Activated CD4-positive, alpha-beta T cell treated with anti-CD3 and anti-CD28 coated beads, Interleukin-2, amount 50 U/mL, for 4 hours (primary cell): ENCODE measurements at places on chromosomes 1 and 21.

GRCh38 chr1:42490237-42490636 lies 27.2 kb downstream of the CCDC30 start:
- DNase-seq: no peak

- DNase-seq: no peak
Measured at GRCh38 chr1:56258371-56258770, 321.0 kb downstream of the PLPP3 start.

GRCh38 chr21:45932922-45933502 lies 48.6 kb upstream of the COL6A1 start:
- no peak for DNase-seq

- DNase-seq: no peak
Measured at GRCh38 chr1:100397681-100398080, 45.4 kb downstream of the CDC14A start.

- DNase-seq: no peak
Measured at GRCh38 chr1:43530483-43531106, at the start of gene PTPRF. Gene PTPRF (plus strand): TSS chr1:43530883. CDS start chr1:43545076, 14,193 bp downstream.

- no peak for DNase-seq
Measured at GRCh38 chr1:241654019-241654418, 1.9 kb downstream of the WDR64 start.

- DNase-seq: no peak
Measured at GRCh38 chr1:203571661-203572060, 55.0 kb upstream of the ATP2B4 start.

DNA sequence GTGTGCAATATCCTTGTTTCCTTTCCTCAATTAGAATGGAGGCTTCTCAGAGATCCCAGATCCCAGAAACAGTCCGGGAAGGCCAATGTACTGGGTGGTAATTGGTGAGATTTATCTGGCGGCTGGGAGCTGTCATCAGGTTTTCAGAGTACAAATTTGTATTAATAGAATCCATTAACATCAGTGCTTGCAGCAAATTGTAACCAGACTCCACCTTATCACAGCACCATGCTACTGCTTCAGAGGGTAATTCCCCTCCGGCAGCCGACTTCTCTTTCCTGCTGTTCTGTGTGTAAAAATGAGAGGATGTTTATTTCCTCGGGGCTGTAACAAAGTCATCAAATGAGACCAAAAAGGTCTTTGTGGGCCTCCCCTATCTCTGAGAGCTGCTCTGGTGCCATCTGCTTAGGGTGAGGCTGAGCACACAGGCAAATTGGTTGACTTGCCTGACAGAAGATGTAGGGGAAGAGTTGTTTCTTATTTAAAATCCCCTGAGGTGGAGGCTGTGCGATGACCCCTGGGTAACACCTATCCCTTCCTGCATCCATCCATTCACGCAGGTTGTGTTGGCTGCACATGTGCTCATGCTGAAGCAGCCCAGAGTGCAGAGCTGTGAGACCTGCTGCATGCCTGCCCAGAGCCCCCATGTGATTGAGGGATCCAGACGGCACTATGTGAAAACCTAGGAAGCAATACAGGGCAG lies 19.2 kb downstream of the NFASC start:
- no peak for DNase-seq

GRCh38 chr1:182189535-182190066 lies 128.1 kb upstream of the ZNF648 start:
- no peak for DNase-seq

DNA sequence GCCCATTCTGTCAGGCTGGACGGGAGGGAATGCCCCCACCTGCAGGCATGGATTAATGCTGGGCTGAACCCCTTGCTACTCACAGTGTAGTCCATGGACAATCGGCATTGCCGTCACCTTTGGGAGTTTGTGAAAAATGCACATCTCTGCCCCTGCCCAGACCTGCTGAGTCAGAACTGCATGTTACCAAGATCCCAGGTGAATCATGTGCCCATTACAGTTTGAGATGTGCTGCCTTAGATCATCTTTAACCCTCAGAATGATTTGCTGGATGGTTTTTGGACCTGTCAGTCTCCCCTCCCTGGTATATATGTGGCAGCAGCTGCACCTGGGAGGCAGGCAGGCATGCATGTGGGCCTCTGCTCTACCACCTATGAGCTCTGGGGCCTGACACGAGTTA lies 15.0 kb downstream of the HTR6 start:
- DNase-seq: no peak

DNA sequence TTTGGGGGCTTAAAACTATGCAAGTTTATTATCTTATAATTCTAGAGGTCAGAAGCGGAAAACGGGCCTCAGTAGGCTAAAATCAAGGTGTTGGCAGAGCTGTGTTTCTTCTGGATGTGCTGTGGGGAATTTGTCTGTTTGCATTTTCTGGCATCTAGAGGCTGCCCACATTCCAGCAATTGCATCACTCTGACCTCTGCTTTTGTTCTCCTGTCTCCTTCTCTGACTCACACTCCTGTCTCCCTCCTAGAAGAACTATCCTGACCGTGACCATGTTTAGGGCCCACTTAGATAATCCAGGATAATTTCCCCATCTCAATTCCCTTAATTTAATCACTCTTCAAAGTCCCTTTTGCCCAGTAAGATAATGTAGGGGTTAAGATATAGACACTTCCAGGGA lies 127.4 kb upstream of the DEPDC1 start:
- no peak for DNase-seq

GRCh38 chr1:212482637-212483441 lies 50.1 kb downstream of the NENF start:
- no peak for DNase-seq

GRCh38 chr1:242318140-242318539 lies 206.4 kb downstream of the PLD5 start:
- no peak for DNase-seq

- no peak for DNase-seq
Measured at GRCh38 chr1:107362468-107363140, 221.8 kb downstream of the NTNG1 start.

DNA sequence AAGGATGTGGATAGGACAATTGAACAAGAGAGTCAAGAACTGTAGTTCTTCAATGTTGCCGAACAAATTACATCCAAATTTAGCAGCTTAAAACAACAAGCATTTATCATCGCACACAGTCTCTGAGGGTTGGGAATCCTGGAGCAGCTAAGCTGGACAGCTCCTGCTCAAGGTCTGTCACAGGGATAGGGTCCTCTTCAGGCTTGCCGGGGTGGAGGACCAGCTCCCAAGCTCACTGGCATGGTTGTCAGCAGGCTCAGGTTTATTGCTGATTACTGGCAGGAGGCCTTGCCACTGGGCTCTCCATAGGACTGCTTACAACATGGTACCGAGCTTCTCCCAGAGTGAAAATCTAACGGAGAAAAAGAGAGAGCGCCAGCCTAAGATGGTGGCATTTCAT lies 22.1 kb upstream of the COX20 start:
- DNase-seq: no peak

GRCh38 chr1:6127587-6128163 lies 52.4 kb downstream of the CHD5 start:
- DNase-seq: peak; percentile 62
